GM04503 (cell line): ENCODE measurements at places on chromosomes 6 and 20.

GRCh38 chr6:235763-236360 is 56.4 kb upstream of the DUSP22 start:
- DNase-seq: no peak

DNA sequence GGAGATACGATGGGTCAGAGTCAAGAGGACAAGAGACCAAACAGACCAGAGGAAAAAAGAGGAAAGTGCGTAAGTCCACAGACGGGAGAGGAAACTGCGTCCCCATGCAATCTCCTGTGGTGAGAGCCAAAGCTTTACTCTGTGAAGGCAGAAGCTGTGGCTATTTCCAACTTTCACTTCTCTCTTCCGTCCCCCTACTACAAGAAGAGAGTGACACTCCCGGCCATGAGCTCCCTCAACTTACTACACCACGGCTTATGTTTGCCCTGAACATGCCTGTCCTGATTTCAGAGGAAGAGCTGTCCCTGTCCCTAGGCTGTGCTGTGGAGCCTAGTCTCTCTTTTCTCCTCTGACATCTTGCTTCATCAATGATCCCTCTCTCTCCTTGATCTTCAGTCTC is 11.5 kb upstream of the SSR1 start:
- DNase-seq: no peak

DNA sequence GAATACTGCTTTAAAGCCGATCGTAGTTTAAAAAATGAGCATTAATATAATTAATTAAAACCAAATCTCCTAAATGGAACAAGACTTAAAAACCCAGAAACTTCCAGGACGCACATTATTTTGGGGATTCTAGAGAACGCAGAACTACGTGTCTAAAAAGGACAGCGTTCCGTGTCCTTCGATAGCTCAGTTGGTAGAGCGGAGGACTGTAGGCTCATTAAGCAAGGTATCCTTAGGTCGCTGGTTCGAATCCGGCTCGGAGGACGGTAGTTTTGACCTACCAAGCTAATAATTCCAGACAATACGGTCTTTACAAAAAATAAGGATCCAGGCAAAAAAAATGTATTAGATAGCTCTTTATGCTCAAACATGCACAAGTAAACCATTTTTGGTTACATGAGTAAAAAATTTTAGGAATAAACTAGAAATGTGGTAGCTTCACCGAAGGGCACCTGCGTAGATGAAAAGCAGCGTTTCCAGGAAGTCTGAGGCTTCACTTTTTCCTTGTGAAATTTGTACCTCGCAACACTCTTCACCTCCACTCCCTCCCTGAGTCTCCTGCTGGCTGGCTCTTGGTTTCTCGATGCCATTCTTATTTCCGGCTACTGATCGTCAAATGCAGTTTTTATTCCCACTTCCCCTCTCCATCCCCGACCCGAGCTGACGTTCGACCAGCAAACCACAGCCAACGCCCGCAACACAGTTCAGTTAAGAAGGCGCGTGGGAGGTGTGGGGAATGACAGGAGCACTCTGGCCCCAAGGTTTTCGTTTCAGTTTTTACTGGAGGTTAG is 19.6 kb upstream of the ABT1 start:
- no peak for DNase-seq

DNA sequence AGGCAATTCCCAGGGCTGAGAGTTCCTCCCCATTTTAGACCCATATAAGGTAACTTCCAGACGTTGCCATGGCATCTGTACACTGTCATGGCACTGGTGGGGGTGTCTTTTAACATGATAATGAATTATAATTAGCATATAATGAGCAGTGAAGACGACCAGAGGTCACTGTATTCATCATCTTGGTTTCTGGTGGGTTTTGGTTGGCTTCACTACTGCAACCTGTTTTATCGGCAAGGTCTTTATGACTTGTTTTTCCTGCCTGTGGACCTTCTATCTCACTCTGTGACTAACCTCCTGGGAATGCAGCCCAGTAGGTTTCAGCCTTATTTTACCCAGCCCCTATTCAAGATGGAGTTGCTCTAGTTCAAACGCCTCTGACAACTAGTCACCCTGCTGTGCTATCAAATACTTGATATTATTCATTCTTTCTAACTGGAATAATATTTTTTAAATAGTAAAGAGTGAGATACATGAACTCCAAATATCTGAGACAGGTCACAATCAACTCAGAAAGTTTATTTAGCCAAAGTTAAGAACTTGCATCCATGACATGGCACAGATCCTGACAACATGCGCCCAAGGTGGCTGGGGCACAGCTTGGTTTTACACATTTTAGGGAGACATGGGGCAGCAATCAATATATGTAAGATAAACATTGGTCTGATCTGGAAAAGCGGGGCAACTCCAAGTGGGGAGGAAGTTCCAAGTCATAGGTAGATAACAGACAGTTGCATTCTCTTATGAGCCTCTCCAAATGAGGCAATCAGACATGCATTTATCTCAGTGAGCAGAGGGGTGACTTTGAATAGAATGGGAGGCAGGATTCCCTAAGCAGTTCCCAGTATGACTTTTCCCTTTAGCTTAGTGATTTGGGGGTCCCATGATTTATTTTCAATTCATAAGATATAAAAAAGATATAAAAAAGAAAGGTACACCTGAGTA is 1.2 kb upstream of the UFL1 start:
- DNase-seq: no peak

DNA sequence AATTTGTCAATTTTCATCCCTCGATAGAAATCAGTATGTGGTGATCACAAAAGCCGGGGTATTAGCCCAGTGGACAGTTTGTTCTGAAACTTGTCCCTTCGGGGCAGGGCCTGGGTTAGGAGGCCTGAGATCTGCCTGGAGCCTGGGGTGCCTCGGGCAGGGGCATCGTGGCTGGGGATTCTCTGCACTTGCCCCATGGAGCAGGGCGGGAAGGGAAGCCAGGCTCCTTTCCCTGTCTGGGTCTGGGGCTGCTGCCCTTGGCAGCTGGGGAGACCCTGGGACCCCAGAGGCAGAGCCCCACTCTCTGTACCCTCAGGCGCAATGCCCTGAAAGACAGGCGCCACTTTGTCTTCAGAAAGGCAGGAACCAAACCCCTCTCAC is 27.4 kb downstream of the NTSR1 start:
- no peak for DNase-seq

- no peak for DNase-seq
Observed at GRCh38 chr6:168015009-168015408, 17.5 kb downstream of the KIF25 start.

DNA sequence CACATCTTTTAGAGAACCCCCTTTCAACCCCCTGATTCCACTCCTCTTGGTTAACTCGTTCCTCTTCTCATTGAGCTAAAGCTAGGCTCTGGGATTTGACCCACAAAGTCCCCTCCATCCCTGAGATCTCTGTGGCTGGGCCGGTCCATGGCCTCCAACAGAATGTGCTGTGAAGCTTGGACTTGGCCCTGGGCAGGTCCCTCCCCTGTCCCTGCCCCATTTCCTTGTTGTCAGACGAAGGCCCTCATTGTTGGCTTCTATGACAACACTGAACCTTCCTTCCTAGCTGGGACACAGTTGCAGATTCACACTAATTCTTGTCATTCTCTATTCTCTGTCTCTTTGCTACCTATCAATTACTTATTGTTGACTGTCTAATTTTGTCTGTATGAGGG is 156.1 kb downstream of the SYCP2 start:
- no peak for DNase-seq

DNA sequence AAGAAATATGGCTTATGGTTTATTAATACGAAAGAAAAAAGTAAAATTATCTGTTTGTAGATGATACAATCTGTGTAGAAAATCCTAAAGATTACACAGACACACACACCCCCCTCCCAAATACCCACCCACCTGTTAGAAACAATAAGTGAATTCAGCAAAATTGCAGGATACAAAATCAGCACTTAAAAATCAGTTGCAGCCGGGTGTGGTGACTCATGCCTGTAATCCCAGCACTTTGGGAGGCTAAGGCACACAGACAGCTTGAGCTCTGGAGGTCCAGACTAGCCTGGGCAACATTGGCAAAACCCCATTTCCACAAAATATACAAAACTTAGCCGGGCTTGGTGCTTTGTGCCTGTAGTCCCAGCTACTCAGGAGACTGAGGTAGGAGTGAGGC is 42.3 kb downstream of the NINL start:
- DNase-seq: no peak

DNA sequence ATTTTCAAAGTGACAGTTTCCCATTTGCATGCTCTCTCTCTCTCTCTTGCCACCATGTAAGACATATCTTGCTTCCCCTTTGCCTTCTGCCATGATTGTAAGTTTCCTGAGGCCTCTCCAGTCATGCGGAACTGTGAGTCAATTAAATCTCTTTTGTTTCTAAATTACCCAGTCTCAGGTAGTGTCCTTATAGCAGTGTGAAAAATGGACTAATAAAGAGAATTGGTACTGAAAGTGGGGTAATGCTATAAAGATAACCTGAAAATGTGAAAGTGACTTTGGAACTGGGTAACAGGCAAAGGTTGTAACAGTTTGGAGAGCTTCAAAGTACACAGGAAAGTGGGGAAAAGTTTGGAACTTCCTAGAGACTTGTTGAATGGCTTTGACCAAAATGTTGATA is 389.8 kb downstream of the GRIK2 start:
- no peak for DNase-seq
